Activated CD8-positive, alpha-beta memory T cell treated with anti-CD3 and anti-CD28 coated beads for 24 hours (primary cell): ENCODE measurements at places on chromosomes 6 and 20.

DNA sequence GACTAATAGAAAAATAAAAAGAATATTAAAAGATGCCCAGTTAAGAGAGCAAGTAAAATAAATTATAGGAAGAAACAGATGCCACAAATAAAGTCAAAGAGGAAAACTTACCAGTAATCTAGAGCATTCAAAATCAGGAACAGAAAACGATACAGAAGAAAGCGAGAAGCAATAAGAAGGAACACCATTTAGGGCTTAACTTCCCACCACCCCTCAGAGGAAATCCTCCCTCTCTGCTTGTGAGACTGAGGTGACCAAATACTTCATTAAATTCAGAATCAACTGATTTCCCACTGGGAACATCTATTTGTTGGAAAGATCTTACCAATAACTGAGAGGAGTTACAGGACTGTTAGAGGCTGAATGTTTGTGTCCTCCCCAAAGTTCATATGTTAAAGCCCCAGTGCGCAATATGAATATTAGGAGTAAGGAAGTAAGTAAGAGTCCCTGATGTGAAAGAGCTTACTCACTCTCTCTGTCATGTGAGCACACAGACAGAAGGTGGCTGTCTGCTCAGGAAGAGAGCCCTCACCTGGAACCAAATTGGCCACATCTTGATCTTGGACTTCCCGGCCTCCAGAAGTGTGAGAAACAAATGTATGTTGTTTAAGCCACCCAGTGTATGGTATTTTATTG, 19.5 kb downstream of the KATNA1 start:
- no peak for DNase-seq

GRCh38 chr20:17910828-17911294, 57.7 kb downstream of the SNX5 start:
- no peak for DNase-seq

- no peak for DNase-seq
Measured at GRCh38 chr6:91575032-91575431, 988.2 kb upstream of the MAP3K7 start.

DNA sequence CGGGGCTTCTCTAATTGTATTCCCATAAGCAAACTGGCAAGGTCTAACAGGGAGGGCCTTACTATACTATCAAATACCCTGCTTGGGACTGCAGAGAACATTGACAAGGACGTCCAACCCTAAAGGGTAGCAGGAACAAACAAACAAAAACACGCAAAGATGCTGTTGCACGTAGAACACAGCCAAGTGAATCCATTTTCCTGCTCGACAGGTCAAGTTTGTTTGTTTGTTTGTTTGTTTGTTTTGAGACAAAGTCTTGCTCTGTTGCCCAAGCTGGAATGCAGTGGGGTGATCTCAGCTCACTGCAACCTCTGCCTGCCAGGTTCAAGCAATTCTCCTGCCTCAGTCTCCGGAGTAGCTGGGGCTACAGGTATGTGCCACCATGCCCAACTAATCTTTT, 91.3 kb downstream of the ZMYND8 start:
- no peak for DNase-seq

DNA sequence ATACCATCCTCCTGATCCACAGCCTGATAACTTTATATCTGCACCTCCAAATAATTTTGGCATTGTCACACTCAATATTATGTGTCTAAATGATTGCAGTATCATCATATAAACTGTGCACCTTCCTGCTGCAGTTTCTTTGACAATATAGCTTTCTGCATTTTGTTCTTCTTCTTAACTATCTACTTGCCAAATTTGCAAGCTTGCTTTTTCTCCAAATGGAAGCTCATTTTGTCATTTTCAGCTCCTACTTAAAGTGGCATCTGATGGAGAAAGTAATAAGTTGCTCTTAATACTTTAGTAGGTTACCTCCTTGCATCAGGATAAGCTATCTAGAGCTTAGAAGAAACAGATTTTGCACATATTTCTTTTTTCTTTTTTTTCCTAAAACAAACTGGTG, 74.0 kb upstream of the DEFB112 start:
- no peak for DNase-seq

DNA sequence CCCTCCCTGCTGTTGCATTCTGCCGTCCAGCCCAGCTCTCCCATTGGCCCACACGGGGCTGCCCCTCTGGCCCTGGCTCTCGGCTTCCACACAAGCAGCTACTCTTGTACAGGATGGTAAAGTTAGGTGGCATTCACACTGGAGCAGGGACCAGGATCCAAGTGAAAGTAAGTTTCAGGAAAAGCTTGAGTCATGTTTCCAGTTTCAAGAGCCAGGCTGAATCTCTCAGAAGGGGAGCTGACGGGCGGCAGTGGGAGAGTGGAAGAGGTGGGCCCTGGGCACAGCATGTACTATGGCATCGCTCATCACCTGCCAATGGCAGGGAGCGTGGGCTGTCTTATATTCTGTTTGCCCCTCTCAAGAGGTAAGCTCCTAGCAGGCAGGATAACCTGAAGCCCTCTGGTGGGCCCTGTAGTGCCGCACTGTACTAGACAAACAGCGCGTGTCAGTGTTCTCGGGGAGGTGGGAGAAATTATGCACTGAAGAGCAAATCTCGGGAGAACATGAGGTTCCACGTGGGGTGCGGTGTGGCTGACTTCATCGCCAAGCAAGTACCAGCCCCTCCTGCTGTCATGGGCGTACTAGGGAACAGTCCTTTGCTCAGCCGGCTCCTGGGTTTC, 241.5 kb downstream of the NRN1 start:
- DNase-seq = no peak

GRCh38 chr6:74410630-74411029, 714.6 kb downstream of the CD109 start:
- no peak for DNase-seq
